ENCODE measurements at places on chromosomes 1 and 21.

GRCh38 chr1:24586119-24586518, 30.2 kb downstream of the NCMAP start:
- DNase-seq: no peak

- DNase-seq: peak; percentile 84
These were observed 510.5 kb downstream of the PLPP3 start for GRCh38 chr1:56068908-56069307.

DNA sequence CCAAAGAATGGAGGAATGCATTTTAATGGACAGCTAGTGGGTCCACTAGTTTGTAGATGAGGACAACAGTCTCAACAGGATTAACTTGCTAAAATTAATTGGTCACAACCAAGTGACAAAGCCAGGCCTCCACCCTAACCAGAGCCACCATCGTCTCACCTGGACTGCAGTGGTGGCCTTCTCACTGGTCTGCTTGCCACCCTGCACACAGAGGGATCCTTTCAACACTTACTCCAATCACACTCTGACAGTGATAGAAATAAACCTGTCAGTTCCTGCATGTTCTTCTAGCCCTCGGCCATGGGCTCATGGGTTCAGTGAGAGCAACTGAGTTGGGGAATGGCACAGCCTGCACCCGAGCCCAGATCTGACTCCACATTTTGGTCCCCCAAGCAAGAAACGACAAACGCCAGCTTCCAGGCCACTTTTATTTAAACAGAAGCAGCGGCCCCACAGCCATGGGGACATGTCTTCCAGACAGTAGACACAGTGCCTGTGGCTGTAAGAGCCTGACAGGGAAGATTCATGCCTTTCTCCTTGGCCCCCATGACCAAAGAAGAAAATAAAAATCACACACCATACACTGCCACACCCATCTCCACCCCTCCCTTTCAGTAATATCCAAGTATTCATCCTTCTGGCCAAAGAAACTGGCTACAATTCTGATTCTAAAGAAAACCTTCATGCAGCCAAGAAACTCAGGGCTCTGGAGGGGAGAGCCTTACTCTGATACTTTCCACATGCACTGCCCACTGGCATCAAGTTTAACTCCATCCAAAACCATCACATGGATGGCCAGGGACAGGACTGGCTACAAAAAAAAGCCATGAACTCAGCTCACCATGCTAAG, 37.6 kb downstream of the DHCR24 start:
- DNase-seq: no peak

DNA sequence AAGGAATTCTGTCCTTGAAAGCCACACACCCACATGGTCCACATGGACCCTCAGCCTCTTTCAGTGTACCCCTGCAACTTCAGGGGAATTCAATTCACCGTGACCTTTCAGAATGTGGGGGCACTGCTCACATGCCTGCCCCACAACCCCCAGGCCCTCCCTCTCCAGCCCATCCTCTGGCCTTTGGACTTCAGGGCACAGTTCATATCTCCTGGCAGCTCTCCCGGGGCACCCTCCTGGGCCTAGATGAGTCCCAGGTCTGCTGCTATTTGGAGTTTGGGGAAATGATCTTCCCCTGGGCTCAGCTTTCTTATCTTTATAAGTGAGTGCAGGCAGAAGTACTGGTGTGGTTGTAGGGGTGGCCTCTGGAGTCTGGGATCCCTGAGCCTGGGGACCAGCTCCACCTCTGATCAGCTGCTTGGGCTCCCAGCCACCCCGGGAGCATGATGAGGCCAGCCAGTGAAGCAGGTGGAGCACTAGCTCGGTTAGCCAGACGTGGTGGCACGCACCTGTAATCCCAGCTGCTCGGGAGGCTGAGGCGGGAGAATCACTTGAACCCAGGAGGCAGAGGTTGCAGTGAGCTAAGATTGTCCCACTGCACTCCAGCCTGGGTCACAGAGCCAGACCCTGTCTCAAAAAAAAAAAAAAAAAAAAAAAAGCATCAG, 15.8 kb downstream of the C1orf167 start:
- no peak for DNase-seq

DNA sequence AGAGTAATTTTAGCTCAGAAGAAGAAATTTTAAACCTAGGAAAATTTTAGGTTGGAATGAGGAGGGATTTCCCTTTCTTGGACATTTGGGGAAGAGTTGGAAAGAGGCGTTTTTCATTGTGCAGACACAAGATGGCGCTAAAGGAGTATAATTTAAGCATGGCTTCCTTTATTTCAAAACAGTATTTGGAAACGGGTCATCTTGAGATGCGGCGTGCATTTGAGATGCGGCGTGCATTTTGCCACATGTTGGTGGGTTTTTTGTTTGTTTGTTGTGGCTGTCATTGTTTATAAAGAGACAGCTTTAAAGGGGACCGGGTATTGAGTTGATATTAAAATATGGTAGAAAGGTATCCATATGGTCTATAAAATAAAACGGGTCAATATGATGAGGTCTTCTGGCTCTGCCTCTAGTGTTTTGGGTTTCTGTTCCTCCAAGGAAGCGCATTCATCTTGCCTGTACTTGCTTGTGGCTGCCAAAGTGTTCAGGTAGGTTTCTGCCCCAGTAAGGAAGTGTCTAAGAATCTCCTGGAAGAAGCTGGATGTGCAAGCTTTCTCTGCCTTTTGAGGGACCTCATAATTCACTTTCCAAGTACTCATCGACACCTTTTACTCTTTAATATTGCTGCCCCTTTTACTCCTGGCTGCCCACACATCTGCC, 210.3 kb downstream of the SLC35F3 start:
- peak; percentile 64 for DNase-seq

- DNase-seq: no peak
These were observed 136.1 kb downstream of the TGFBR3 start for GRCh38 chr1:91749788-91750231.

GRCh38 chr1:109270623-109271317, 12.2 kb downstream of the PSRC1 start:
- DNase-seq: no peak

- no peak for DNase-seq
These were observed 18.0 kb downstream of the ZMYM1 start for GRCh38 chr1:35097224-35097623.

DNA sequence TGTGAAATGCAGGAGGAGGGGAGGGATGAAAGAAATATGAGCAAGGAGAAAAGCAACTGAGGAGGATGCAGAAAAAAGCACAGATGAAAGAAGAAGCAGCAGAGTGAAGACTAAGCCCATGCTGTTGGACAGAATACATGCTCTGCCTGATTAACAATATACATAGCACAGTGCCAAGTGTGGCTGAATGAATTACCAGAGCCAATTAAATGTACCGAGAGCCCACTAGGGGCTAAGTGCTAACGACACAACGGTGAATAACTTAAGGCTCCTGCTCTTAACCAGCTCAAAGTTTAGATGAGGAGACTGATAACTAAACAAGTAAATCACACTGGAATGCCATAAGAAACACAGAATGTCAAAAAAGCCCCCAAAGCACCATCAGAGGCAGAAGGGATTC, 15.6 kb downstream of the CADM3 start:
- DNase-seq: no peak

DNA sequence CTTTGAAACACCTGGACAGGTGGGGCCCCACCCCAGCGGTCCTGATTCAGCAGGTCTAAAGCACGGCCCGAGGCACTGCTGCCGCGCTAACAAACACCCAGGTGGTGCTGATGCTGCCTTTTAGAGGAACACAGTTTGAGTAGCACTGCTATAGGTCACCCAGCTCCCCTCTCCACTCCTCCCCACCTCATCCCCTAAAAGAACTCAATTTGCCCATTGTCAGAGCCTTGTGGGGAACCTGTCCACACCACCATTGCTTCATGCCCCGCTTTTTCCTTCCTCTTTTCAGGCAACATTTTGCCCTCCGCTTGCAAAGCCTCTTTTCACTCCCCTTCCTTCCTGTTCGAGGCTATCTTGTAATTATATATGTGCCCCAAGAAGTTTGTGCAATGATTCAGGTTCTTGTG, 26.2 kb upstream of the PADI4 start:
- DNase-seq: no peak

- peak; percentile 30 for DNase-seq
These were observed 4.7 kb downstream of the POGK start for GRCh38 chr1:166843769-166844596.

DNA sequence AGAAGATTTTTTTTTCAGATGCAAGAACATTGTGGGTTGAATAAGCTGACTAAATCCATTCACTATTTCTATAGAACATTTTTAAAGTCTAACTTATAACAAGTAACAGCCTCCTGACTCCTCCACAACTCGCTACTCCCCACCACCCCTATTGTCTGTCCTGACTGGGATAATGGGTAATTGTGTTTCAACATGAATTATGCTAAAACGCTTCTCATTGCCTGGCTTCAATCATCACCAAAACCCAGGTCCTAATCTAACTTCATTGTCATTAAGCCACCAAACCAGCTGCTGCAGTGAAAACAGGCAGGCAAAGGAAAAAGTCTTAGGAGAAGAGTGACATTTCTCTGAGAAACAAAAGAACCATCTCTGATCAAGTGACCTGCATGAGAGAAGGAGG, 30.0 kb downstream of the TNR start:
- no peak for DNase-seq

DNA sequence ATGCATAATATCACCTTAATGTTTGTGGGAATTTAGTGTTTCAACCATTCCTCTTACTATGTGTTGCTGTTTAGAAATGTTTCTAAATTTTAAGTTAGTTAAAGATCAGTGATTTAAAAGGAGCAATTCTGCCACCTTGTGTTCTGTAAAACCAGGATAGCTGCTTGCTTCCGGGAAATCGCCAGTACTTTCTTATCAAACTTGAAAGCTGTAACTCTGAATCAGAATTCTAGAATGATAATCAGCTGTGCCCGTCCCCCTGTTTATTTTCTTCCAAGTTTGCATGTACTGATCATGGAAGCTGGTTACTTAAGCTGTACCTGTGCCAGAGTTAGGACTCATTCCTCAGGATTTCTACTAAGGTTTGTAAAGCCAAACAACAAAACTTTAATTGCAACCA, 656.4 kb downstream of the LTN1 start:
- DNase-seq: peak; percentile 94

DNA sequence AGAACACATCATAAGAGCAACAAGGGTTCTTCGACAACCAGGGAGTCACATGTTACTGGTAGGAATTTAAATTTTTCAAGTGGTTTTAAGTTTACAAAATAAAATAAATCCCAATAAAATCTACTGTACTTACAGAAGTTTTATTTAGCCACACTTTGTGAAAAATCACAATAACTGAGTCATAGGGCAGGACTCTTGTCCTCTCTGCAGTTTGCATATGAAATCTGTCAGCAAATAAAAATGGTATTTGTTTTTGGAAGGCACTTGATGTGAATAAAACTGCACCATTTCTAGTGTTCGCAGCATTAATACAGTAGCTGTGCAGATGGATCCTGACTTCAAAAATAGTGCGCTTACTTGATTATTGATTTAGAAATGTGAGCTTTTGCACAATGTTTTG, 150.4 kb downstream of the LBR start:
- DNase-seq: no peak

DNA sequence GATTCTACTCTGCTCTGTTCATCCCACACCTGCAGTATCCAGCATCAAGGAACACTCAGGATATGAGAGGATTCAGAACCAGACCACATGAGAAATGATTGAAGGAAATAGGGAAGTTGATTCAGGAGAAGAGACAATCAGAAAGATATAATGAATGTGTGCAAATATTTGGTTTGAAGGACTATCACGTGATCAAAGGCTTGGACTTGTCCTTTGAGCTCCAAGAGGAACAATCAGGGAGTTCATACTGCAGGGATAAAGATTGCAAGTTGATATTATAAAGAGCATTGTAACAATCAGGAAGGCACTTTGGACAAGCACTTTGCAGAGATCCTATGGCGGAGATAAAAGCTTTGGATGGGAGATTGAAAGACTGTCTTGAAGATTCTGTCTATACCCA, 13.9 kb upstream of the PIGM start:
- no peak for DNase-seq

- peak; percentile 80 for DNase-seq
These were observed 47.6 kb upstream of the RAP1A start for GRCh38 chr1:111571987-111572386.

- DNase-seq: no peak
These were observed 1.8 kb downstream of the LPGAT1 start for GRCh38 chr1:211828584-211829342.

DNA sequence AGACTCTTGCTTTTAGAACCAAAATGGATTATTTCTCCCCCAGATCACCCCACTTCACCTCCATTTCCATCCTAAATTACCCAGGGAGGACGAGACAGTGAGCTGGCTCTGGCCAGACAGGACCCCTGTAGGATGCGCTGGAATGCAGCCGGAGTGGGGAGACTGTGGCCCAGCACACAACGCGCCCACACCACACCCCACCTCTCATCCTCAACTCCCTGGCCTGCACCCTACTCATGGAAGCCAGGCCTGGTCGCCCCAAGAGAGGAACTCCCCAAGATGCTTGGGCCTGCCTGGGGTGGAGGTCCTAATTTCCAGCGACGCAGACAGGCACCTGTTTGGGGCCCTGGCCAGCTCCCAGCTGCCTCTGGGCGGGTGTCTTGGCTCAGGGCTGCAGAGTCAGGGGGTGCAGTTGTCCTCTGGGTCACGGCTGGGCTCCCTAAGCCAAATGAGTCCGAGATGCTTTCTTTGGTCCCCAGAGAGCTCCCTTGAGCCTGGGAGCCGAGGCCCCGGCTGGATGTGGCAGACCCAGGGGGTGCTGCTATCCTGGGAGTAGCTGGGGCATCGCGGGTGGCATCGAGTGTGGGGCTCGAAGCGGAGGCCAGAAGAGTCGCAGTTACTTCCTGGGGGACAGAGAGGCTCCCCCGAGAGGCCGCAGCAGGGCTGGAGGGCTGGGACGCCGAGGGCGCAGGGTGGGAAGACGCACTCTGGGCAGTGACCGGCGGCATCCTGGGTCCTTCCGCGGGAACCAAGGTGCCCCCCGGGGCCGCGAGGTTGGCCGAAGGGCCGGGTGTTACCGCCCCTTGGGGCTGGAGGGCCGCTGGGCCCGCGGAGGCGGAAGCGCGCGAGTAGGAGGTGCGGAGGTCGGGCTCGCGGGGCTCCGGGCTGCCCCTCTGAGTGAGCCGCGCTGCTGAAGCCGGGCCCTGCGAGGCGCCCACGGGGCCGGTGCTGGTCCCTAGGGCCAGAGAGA, 10.4 kb downstream of the CLEC20A start:
- DNase-seq: no peak

DNA sequence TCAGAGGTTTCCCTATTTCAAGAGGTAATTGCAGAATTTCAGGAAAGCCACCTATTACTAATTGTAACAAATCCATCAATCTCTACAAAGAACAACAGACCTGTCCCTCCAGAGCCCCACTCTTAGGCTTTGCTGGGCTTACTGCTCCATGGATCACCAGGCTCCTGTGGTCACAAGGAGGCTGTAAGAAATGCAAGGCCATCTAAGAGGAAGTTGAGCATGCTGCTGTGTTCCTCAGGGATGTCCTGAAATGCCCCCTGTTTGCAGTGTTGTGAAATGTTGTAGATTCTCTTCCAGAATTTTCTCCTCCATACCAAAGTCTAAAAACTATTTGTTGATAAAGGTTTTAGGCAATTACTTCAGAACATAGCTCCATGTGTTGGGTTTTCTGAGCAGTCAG, 24.4 kb upstream of the DUSP23 start:
- DNase-seq: peak; percentile 53

- DNase-seq: no peak
These were observed 260.5 kb downstream of the MATN1 start for GRCh38 chr1:30462826-30463425.

GRCh38 chr1:172761581-172762486, 102.9 kb downstream of the FASLG start:
- peak; percentile 58 for DNase-seq
